Activated T-cell treated with anti-CD3 and anti-CD28 coated beads, Interleukin-2, amount 50 U/mL, for 4 hours (primary cell): ENCODE measurements at places on chromosomes 11 and 22. TPM values are rescaled to one million over a fixed set of nuclear protein-coding genes. Genes with fewer than 3 reads are reported as not detected.
A peak's percentile ranks its signal among the peaks of the same experiment; 100 is the strongest.

Gene PATE2
- total RNA-seq, result not detected

- no peak for DNase-seq
Measured at GRCh38 chr11:19435306-19435989, 194.7 kb upstream of the E2F8 start.

- peak; percentile 20 for DNase-seq
Measured at GRCh38 chr11:78417175-78417887, at the start of gene GAB2. GAB2 (minus strand) TSS chr11:78417820; CDS start chr11:78417720, 100 bp downstream.

Gene DENND5A
- total RNA-seq, result 44.2 TPM

Gene ACRV1
- not detected for total RNA-seq

Gene C11orf87
- total RNA-seq, result not detected

GRCh38 chr11:40517122-40517521 lies 942.3 kb downstream of the LRRC4C start:
- no peak for DNase-seq

Gene SORL1
- 21.3 TPM for total RNA-seq

Gene SLC22A6
- not detected for total RNA-seq
